Ascending aorta (tissue), 2 donors: ENCODE measurements at places on chromosomes 3 and 15.

GRCh38 chr15:70154718-70155347 is 57.1 kb upstream of the TLE3 start:
- DNase-seq = no peak

DNA sequence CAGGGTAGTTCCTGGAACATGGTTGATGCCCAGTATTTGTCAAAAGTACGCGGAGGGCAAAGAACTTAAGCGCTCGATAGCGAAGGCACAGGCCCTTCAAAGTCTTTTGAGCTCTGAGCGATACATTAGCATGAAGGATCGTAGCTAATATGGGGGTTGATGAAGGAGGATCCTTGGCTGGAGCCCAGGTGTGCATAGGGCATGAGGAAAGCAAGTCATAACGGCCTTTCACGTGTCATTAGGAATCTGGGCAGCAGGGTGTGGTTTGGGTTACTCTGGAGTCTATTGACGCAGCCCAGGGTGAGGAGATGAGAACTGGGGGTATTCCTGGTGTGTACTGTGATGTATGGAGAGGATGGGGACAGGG is 31.7 kb downstream of the SPINK8 start:
- no peak for DNase-seq

DNA sequence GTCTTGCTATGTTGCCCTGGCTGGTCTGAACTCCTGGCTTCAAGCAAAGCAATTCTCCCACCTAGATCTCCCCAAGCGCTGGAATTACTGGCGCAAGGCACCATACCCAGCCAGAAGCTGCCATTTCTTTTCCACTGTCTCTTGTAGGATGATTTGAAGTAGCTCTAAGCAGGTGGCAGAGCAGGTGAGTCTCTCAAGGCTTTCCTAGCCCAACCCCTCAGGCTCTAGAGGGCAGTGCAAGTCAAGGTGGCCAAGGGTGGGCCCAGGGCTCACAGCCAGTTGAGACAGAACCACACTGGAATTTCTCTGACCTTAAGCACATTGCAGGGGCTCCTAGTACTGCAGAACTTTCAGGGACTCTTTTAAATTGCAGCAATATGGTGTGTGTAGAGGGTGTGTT is 15.6 kb upstream of the DAG1 start:
- no peak for DNase-seq

DNA sequence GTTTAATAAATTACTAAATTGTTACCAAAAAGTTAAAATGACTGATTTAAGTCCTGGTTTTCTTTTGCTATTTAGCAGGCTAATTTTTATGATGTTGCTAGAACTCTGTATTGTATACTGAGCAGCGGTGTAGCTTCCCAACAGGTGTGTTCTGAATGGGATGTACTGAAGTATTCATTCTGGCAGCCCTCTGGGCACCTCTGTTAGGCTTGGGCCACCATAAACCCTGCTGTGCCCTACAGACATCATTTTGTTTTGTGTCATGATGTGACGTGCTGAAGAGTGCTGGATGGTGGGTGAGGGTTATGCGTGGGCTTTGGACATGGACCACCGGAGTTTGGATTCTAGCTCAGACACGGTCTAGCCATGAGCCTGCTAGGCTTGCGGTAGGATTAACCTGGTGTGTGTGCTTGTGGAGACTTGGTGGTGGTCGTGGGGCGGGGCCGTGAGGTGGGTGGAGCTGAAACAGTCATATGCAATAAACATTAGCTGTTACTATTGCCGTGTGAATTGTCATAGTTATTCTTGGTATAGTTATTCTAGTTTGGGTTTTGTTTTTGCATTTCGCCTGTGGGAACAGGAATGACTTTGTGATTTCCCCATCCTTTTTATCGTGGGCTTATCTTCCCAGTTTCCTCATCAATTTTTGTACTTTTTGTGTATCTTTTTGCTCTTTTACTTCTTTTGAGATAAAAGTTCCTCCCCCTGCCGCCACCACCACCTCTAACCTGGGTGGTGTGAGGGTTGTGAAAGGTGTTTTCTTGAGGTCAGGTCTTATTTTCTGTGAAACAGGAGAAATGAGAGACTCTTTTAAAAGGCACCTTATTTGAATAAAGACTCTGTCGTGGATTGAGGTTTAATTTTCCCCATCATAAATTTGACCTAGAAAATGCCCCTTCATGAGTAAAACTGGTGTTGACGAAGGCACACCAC is 93.7 kb downstream of the MCTP2 start:
- DNase-seq = no peak

- DNase-seq = no peak
Observed at GRCh38 chr3:74409066-74409465, 205.4 kb downstream of the CNTN3 start.

DNA sequence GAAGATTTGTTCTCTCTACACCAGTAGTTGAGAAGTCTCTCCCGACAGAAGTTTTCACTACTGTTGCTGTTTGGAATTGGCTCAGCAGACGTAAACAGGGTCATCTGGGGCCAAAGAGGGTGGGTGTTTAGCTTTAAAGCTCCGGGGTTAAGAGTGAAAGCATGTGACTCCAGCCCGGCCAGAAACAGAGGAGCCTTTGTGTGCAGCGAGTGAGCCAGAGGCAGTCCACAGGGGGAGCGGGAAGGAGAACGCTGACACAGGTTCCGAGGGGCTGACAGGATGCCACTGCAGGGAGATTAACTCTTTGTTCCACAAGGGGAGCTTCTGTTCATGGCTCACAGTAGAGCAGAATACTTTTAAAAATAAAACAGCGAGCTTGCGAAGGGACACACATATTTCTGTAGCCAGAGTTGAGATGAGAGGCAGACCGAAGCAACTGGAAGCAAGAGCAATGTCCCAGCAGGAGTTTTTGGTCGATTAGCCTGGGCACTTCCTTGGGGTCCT is 26.9 kb downstream of the BMF start:
- DNase-seq = no peak

GRCh38 chr3:119403201-119403600 is 60.2 kb downstream of the TMEM39A start:
- DNase-seq = no peak

- no peak for DNase-seq
Observed at GRCh38 chr3:22585911-22586310, 617.2 kb upstream of the UBE2E2 start.

GRCh38 chr3:12656193-12656592 is 7.7 kb downstream of the RAF1 start:
- no peak for DNase-seq

- DNase-seq = no peak
Observed at GRCh38 chr15:77836121-77836692, 203.5 kb upstream of the LINGO1 start.

- DNase-seq = no peak
Observed at GRCh38 chr3:49460188-49460890, 9.7 kb upstream of the DAG1 start.

GRCh38 chr3:38738630-38739395 is 77.2 kb downstream of the SCN10A start:
- no peak for DNase-seq

- no peak for DNase-seq
Observed at GRCh38 chr3:171260466-171260865, 199.7 kb downstream of the TNIK start.

DNA sequence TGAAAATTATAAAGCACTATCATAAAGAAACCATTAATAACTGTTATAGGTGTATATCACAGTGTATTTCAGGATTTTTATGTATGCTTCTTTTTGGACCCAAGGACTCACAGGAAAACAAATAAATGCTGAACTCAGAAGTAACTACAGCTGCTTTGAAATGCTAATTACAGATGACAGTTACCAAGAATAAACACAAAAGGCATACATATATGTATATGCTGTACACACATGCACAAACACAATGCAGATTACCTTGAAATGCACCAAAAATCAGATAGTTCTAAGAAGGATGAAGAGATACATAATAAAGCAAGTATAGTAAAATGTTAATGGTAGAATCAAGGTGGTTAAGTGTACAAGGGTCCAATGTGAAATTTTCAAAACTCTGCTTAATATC is 52.2 kb downstream of the ZNF280D start:
- no peak for DNase-seq

GRCh38 chr3:56157693-56158362 is 310.4 kb downstream of the ERC2 start:
- DNase-seq = peak; percentile 64

DNA sequence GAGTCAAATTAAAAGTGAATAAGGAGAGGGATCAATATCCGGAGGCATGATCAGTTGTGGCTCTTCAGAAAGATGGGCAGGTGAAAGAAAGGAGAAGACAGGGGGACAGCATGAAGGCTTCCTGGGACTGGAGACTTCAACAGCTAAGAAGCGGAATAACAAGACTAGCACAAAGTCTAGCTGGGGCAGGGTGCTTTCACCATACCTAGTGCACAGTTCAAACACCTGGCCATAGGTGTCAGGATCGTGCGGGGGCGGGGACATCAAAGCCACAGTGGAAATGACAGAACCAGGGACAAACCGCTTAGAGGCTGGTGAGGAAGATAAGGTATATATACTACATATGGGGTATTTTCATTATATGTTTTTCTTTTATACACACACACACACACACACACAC is 66.2 kb upstream of the FOXP1 start:
- no peak for DNase-seq

DNA sequence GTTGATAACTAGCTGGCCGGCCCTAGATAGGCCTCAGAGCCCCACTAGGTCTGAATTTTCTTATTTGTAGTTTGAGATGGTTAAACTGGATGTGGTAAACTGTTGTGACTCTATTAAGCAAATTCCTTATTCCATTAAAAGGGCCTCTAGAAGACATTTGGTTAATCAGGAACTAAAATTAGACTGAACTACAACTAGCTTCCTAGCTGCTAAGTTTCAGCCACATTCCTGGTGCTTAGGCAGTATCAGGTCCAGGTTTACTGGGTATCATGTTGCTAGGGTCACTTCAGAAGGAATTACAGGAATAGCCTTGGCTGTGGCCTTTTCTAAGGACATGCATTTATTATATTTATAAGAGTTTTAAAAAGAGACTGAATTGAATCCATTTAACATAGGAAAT is 136.3 kb downstream of the PLD1 start:
- DNase-seq = no peak

DNA sequence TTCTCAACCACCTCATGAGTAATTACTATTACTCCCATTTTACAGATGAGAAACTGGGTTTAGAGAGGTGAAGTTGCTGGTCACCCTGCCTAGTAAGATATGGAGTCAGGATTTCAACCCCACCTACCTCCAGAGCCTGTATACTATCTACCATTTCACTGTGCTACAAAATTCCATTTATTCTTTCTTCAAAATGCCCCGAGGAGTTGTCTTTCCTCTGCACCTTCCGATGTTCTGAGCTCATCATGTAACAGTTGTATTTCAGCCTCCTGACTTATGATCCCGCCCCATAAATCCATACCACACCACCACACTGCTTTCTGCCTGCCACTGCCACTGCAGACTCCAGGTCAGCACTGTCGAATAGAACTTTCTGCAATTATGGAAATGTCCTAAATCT is 71.3 kb upstream of the SLC25A36 start:
- DNase-seq = no peak

- DNase-seq = no peak
Observed at GRCh38 chr3:141920701-141921100, 44.3 kb downstream of the ATP1B3 start.

DNA sequence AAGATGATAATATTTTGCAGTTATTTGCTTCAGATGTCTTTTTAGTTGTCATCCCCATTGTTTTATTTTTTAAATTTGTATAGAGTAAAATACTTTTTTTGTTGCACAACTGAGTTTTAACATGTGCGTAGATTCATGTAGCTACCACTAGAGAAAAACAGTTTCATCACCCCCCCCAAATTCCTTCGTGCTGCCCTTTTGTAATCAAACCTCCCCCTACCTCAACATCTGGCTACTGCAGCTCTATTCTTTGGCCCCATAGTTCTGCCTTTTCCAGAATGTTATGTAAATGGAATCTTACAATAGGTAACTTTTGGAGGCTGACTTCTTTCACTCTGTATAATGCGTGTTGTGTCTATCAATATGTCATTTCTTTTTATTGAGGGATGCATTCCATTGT is 232.0 kb upstream of the RASGRP1 start:
- DNase-seq = no peak

GRCh38 chr3:114745322-114746240 is 401.5 kb downstream of the ZBTB20 start:
- DNase-seq = no peak

- no peak for DNase-seq
Observed at GRCh38 chr15:47715402-47715801, 1.9 kb upstream of the SEMA6D start.

GRCh38 chr3:126133606-126134005 is 46.8 kb downstream of the ALDH1L1 start:
- DNase-seq = no peak

GRCh38 chr3:177538048-177538749 is 340.9 kb upstream of the TBL1XR1 start:
- peak; percentile 76 for DNase-seq

- no peak for DNase-seq
Observed at GRCh38 chr15:89364741-89365450, 30.3 kb upstream of the POLG start.

GRCh38 chr3:128824132-128824850 is 55.1 kb upstream of the ACAD9 start:
- no peak for DNase-seq

DNA sequence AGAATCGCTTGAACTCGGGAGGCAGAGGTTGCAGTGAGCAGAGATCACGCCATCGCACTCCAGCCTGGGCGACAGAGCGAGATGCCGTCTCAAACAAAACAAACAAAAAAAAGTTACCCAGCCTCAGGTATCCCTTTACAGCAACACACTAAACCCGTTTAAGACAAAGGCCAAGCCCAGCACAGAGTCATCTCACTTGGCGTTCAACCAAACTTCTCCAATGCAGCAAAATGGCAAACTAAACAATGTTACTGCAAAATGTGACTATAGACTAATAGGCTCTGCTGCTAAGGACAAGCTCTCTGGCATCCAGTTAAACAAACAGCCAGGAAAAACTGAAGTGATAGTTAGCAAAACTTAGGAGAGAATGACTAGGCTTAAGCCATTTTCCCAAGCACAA is 6.4 kb upstream of the FAM219B start:
- no peak for DNase-seq

DNA sequence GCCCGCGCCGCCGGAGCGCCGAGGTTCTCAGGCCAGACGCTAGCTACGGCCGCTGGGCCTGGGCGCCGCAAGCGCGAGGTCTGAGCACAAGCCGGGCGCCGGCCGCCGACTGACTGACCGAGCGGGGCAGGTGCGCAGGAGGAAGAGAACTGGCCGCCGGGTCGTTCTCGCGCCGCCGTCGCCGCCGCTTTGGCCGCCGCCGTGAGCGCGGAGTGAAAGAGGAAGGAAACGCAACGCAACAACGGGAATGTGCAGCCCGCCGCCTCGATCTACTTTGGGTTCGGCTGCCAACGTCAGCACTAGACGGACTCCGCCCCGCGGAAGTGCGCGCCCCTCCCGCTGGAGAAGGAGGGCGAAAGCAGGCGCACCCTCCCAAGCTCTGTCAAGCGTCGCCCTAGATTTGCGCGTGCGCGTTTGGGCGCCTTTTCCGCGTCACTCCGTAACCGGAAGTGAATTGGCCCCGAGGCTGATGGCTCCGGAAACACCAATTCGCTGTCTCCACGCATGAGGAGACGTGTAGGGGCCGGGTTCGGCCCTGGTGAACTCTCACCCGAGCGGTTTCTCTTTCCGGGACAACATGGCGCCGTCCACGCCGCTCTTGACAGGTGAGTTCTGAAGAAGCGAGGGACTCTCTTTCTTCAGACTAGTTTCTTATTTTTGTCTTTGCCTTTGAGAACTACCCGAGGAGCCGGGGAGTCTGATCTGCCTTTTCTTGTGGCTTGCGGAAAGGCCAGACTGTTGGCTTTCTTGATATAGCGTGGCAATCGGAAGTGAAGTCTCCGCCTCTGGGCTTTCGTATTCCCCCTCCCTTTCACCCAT is at the start of the genes EIF2A and SERP1:
Gene EIF2A (plus strand): TSS at position 562 of the 819 bp plus-strand sequence. CDS start 16 bp downstream, at position 578.
Gene SERP1 (minus strand): TSS at position 271 of the 819 bp plus-strand sequence. CDS start 361 bp downstream, outside the sequence.
- DNase-seq = peak; percentile 99
